ENCODE measurements at places on chromosomes 4 and X. TPM values are rescaled to one million over a fixed set of nuclear protein-coding genes. Genes with fewer than 3 reads are reported as not detected.

DNA sequence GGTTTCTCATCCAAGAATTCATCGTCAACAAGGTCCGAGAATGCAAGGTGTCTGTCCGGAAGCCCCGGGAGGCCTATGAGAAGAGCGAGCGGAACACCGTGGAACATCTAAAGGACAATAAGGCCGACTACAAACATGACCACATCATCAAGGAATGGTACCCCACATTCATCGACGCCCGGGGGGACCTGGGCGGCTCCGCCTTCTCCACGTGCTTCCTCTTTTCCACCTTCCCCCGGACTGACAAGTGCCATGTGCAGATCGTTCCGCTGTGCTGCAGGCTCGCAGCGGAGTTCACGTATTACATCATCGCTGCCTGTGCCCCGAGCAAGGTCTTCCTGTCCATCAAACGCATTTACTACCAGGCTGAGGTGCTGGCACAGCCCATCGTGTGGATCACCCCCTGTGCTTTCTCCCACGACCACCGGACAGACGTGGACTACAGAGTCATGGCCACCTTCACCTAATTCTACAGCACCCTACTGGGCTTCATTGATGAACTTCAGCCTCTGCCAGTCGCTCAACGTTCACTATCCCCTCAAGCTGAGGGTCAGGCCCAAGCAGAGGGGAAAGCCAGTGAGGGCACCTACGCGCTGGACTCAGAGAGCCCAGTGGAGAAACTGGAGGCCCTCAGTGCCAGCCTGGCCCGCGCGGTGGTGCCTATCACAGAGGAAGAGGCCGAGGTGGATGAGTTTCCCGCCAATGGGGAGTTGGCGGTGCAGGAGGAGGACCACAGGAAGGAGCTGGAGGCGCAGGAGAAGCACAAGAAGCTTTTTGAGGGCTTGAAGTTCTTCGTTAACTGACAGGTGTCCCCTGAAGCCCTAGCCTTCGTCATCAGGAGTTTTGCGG is 125.9 kb upstream of the PABPC4L start:
- DNase-seq, result no peak

DNA sequence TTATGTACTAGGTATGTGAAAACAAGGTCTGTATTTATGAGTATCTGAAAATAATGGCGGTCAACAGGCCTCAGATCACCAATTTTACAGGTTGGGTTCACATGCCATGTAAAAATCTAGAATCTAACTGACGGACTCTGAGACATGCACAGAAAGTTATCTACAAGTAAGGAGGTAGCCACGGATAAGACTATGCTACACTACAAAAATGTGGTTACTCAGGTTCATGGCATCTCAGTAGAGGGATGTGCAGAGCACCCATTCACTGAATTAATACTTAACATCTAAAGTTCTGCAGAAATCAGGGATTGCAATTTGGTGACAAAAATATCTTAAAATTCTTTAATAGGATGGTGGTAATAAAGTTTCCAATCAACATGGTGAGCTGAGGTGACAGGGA is 155.9 kb downstream of the APBB2 start:
- DNase-seq, result no peak

The ADH7 gene
- not detected for polyA plus RNA-seq

GRCh38 chr4:184066584-184067300 is 150.9 kb downstream of the ENPP6 start:
- no peak for DNase-seq

- DNase-seq, result no peak
Observed at GRCh38 chr4:184968366-184968765, 49.9 kb upstream of the HELT start.

- no peak for DNase-seq
Observed at GRCh38 chr4:11281720-11282119, 147.0 kb downstream of the HS3ST1 start.

The SLIT2 gene
- 0.64 TPM for polyA plus RNA-seq

DNA sequence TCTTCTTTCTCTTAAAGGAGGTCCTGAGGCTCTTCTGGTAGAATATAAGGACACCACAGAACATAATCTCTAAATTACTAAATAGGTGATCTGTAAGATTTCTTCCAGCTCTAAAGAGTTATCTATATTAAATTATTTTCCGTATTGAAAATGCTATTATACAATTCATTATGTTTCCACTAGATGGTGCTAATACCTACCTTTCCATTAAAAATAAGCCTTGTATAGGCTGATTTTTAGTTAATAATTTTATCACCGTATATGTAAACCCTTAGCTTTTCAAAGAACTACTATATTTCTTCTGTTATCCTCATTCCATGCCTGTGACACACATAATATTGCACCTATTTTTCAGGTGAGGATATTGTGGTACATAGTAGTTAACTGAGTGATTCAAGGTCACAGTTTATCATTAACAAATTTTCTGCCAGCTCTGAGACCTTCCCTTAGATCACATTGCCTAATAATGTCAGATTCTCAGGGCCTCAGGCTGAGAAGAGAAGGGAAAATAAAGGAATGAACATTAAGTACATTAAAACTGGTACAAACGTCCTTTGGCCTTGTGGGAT is 138.8 kb downstream of the TEX11 start:
- no peak for DNase-seq

The C4orf36 gene
- not detected for polyA plus RNA-seq

- no peak for DNase-seq
Observed at GRCh38 chr4:39548425-39549067, 21.3 kb upstream of the UGDH start.

- DNase-seq, result no peak
Observed at GRCh38 chr4:111263836-111264235, 641.0 kb upstream of the PITX2 start.

GRCh38 chr4:139863531-139863930 is 197.9 kb downstream of the MGST2 start:
- no peak for DNase-seq

DNA sequence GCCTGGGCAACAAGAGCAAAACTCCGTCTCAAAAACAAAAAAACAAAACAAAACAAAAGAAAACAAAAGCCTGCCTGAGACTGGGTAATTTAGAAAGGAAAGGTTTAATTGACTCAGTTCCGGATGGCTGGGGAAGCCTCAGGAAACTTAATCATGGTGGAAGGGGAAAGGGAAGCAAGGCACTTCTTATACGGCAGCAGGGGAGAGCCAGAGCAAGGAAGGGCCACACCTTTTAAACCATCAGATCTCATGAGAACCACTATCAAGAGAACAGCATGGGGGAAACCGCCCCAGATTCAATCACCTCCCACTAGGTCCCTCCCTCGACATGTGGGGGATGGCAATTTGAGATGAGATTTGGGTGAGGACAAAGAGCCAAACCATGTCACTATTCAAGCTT is 122.2 kb downstream of the UBE2K start:
- DNase-seq, result no peak

- DNase-seq, result no peak
Observed at GRCh38 chrX:122777766-122778165, 406.3 kb upstream of the GRIA3 start.

GRCh38 chr4:167956676-167957075 is 135.7 kb upstream of the ANXA10 start:
- DNase-seq, result no peak

The TMEM33 gene
- 20.8 TPM for polyA plus RNA-seq

The AKAP4 gene
- not detected for polyA plus RNA-seq

DNA sequence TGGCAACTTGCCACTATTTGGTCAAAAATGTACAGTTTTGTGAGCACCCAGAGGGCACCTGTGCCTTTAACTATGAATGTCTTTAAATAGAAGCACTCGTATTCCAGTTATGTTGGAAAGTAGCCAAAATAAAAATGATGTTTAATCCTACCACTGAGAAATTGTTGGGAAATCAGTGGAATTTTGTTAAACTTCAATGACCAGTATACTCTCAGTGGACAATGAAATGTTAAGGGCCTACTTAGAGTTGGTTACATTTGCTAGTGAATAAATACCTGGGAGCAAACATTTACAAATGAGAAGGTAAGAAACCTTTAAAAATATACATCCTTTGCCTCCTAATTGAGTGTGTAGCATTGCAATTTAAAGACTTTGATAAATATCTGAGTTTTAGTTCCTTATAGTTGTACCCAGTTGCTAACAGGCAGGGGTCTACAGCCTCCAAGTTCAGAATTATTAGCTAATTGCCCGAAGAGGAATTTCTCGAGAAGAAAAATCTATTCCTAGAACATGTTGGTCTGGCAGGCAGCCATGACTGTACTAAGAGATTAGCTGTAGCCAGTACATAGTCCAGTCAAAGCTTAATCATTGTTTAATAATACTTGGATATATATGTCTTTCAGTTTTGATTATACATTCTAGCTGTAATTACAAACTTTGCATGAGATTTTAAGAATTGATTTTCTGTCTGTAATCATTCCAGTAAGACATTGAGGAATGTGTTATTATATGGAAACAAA is 93.2 kb downstream of the IL1RAPL2 start:
- DNase-seq, result no peak

The CLIC2 gene
- 3.3 TPM for polyA plus RNA-seq

The DKK2 gene
- 0.18 TPM for polyA plus RNA-seq

- DNase-seq, result no peak
Observed at GRCh38 chr4:57924951-57925350, 814.8 kb upstream of the IGFBP7 start.

The TMEM185A gene
- polyA plus RNA-seq, result 9.8 TPM

DNA sequence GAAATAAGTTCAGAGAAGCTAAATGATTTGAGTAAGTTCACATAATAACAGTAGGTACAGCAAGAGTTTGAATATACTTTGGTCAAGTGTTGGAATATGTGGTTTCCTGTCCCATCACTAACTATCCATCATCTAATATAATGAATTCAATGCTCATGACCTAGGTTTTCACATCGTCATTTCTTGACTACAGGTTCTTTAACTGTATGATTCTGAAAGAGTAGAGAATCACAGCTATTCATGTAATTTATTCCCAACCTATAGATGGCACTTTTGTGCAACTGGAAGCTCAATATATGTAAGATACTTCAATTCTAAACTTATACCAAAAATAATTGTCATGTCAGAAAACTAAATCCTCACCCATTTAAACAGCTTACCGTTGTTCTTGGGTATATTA is 53.1 kb downstream of the TIGD2 start:
- no peak for DNase-seq

The GBA3 gene
- polyA plus RNA-seq, result 20.9 TPM

DNA sequence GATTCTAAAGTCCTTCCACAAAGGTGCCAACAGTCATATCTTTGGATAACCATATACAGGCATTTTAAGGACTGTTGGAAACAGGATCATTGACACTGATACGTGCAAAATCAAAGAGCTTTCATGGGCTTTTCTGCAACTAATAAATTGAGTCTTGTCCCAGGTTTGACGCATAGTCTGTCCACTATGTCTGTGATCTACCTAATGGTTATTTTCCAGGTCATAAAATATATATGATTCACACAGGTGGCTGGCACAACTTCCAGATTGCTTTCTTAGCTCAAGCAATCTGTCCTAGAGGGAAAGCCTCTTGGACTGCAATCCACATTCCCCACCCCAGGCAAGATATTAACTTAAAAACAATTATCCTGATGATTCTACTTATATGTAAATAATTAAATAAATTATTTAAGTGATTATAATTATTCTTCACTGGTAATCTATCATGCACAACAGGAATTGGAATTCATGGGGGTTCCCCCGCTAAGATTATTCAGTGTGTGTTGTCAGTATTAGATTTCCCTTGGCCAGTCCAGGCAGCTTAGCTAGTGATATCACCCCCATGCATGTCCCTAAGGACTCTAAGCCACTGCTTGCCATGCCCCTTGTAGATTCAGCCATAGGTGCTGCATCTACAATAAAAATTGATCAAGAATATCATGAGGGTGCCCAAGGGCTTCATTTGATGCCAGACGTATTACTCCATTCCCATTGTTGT is 97.8 kb downstream of the TLL1 start:
- DNase-seq, result no peak

GRCh38 chr4:79341893-79342653 is 16.2 kb upstream of the NAA11 start:
- no peak for DNase-seq

- DNase-seq, result no peak
Observed at GRCh38 chrX:40411340-40412111, 169.2 kb upstream of the ATP6AP2 start.

GRCh38 chr4:40197879-40198689 is 1.3 kb downstream of the RHOH start:
- DNase-seq, result no peak

The UPF3B gene
- polyA plus RNA-seq, result 4.5 TPM

The OPRPN gene
- polyA plus RNA-seq, result 0.42 TPM

The TAB3 gene
- 13.3 TPM for polyA plus RNA-seq

DNA sequence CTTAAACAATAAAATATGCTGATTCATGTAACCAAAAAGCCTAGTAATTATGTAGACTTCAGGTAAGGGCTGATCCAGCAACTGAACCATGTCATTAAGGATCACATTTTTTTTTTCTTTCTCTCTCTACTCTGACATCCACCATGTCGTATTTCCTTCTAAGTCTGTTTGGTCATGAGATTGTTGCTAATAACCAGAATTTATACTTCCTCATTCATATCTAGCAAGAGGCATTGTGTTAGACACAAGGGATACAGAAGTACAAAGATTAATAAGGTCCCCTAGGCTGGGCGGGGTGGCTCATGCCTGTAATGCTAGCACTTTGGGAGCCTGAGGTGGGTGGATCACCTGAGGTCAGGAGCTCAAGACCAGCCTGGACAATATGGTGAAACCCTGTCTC is 24.1 kb downstream of the PHEX start:
- no peak for DNase-seq

- DNase-seq, result no peak
Observed at GRCh38 chrX:149313871-149314371, 191.2 kb downstream of the IDS start.

- no peak for DNase-seq
Observed at GRCh38 chr4:2103127-2103842, 44.2 kb downstream of the NAT8L start.

GRCh38 chr4:125323654-125324053 is 8.9 kb downstream of the FAT4 start:
- no peak for DNase-seq

DNA sequence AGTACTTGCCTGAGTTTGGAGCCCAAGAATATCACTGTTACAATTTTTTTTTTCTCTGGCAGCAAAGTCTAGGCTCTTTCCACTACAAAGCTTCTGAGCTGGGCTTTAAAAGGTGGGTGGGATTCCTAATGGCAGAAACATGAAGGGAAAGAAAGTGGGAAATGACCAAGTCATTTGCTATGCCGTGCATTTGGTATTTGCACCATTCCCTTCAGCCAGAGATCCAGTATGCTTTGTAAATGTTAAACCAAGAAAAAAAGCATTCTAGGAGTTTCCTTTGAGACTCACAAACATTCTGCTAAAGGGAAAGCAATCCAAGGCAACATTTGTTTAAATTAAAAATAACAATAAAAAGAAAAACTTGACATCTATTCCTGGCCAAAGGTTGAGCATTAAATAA is 451.2 kb downstream of the RAB28 start:
- DNase-seq, result no peak

All from liver (tissue), 10 donors.